ENCODE measurements at places on chromosomes 6 and 20. TPM values are rescaled to one million over a fixed set of nuclear protein-coding genes. Genes with fewer than 3 reads are reported as not detected.

The DAAM2 gene
- not detected for total RNA-seq

The NRN1 gene
- not detected for total RNA-seq

GRCh38 chr6:167700199-167700598 lies 126.5 kb upstream of the AFDN start:
- H3K27ac ChIP-seq, result peak overlapping the region; percentile 82
- H3K4me3 ChIP-seq, result no peak overlapping the region
- peaks cover 21% of the 10 kb centered on the region for H3K27me3 ChIP-seq
- peaks cover 17% of the 10 kb centered on the region for H3K4me1 ChIP-seq

DNA sequence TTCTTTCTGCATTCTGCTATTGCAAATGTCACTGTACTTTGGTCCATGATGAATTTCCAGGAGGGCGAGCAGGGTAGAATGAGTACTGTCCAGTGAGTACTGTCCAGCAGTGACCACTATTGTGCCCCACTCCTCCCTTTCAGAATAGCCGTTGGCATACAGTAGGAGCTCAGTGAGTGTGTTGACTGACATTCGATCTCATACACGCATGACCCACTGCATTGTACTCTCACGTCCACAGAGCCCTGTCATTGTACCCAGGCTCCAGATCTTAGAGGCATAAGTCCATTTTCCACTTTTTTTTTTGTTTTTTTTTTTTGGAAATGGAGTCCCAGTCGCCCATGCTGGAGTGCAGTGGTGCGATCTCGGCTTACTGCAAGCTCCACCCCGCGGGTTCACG lies 8.2 kb downstream of the DYNLRB1 start:
- peaks cover 6% of the 10 kb centered on the region for H3K4me1 ChIP-seq
- no peak overlapping the region for H3K4me3 ChIP-seq
- peaks cover 6% of the 10 kb centered on the region for H3K36me3 ChIP-seq
- H3K27me3 ChIP-seq, result no peaks in the 10 kb centered on the region
- H3K27ac ChIP-seq, result no peak overlapping the region

DNA sequence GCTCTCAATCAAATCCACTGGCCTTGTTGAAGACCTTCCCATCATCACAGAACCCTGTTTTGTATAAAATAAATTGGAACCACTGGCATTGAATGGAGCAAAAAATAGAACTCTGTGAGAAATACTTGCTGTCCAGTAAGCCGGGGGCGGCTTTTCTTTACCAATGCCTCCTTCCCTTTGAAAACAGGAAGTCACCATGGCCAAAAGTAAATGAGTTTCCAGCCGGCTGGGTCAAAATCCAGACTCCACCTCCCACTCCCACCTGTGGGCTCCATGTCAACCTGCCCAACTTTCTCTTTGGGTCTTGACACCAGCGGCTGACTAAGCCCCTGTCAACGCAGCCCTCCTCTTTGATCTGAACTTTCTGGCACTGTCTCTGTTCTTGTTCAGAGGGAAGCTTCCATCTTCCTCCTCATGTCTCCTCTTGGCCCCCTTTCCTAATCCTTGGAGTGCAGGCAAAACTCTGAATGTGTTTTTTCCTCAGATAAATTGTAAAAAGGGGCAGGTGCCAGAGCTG lies 95.2 kb downstream of the TFAP2C start:
- no peak for DNase-seq
- H3K4me1 ChIP-seq, result peaks cover 3% of the 10 kb centered on the region
- H3K36me3 ChIP-seq, result no peaks in the 10 kb centered on the region
- no peaks in the 10 kb centered on the region for H3K27me3 ChIP-seq
- no peak overlapping the region for H3K27ac ChIP-seq

The TRAPPC3L gene
- not detected for total RNA-seq

DNA sequence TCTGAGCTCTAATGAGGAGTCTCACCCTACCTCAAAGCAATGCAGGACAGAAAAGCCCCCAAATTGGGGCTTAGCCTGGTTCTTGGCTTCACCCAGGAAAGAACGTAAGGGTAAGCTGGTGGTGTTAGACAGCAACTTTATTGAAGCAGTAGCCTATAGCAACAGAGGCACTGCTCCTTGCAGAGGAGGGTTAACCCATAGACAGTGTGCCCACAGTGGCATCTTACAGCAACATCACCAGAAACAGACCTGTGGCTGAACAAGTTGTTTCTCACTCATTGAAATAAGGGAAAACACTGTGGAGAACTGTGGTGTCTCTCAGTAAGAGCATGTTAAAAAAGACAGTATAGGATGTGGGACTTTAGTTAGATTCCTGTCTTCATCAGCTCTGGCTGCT lies 80.4 kb upstream of the SPTLC3 start:
- H3K27ac ChIP-seq, result no peak overlapping the region
- no peak for DNase-seq
- H3K4me3 ChIP-seq, result no peak overlapping the region

- H3K27me3 ChIP-seq, result no peaks in the 10 kb centered on the region
- no peak overlapping the region for H3K27ac ChIP-seq
- no peak overlapping the region for H3K4me3 ChIP-seq
- H3K4me1 ChIP-seq, result no peaks in the 10 kb centered on the region
- peaks cover 2% of the 10 kb centered on the region for H3K36me3 ChIP-seq
These were observed 123.5 kb upstream of the SAMD5 start for GRCh38 chr6:147384737-147385710.

The ZSWIM3 gene
- 7.1 TPM for total RNA-seq

DNA sequence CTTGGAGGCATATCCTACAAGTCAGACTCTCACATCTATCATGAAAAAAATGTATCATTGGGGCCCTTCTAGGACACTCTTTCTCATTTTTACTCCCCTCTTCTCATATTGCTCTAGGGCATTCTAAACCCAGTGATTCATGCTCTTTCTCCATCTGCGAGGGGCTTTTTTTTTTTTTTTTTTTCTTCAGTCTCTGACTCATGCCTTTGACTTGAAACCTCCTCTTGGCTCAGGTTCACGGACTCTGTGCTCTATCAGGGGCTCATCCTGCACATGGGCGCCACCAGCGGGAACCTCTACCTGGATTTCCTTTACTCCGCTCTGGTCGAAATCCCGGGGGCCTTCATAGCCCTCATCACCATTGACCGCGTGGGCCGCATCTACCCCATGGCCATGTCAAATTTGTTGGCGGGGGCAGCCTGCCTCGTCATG lies 17.8 kb downstream of the SLC22A1 start:
- no peak overlapping the region for H3K27ac ChIP-seq
- no peaks in the 10 kb centered on the region for H3K4me1 ChIP-seq
- no peak for DNase-seq
- no peaks in the 10 kb centered on the region for H3K36me3 ChIP-seq
- peaks cover 3% of the 10 kb centered on the region for H3K27me3 ChIP-seq

The ZC2HC1B gene
- total RNA-seq, result 0.84 TPM

GRCh38 chr6:13526727-13527670 lies 39.6 kb upstream of the GFOD1 start:
- peak overlapping the region; percentile 33 for H3K4me3 ChIP-seq
- H3K27ac ChIP-seq, result peak overlapping the region; percentile 89
- peak; percentile 86 for DNase-seq
- H3K36me3 ChIP-seq, result no peaks in the 10 kb centered on the region

The VGLL2 gene
- total RNA-seq, result not detected

DNA sequence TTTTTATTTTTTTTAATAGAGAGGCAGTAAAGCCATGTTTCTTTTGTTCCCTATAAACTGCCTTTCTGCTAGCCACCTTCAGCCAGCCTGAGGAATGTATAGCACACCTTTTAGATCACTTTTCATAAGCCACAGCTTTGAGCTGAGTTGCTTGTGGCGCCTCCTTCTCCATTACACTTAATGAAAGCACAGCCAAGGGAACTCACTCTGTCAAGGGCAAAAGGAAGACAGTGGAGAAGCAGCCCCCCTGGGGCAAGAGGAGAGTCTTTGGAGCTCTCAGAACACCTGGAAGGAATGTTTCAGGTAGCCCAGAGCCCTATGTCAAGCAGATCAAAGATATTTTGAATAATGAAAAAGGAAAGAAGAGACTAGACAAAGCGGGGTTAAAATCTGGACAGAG lies 235.1 kb downstream of the CLIC5 start:
- H3K36me3 ChIP-seq, result no peaks in the 10 kb centered on the region
- no peaks in the 10 kb centered on the region for H3K4me1 ChIP-seq
- no peak for DNase-seq
- no peak overlapping the region for H3K4me3 ChIP-seq
- no peaks in the 10 kb centered on the region for H3K27me3 ChIP-seq

- H3K27ac ChIP-seq, result no peak overlapping the region
- H3K4me3 ChIP-seq, result no peak overlapping the region
- H3K4me1 ChIP-seq, result no peaks in the 10 kb centered on the region
- no peaks in the 10 kb centered on the region for H3K36me3 ChIP-seq
These were observed 38.5 kb downstream of the SNRNP48 start for GRCh38 chr6:7628479-7628878.

GRCh38 chr20:19812056-19812455 lies 54.0 kb downstream of the RIN2 start:
- no peaks in the 10 kb centered on the region for H3K36me3 ChIP-seq
- no peak for DNase-seq
- no peaks in the 10 kb centered on the region for H3K27me3 ChIP-seq
- H3K4me1 ChIP-seq, result peaks cover 43% of the 10 kb centered on the region
- H3K27ac ChIP-seq, result no peak overlapping the region

The PNLDC1 gene
- total RNA-seq, result 0.71 TPM

DNA sequence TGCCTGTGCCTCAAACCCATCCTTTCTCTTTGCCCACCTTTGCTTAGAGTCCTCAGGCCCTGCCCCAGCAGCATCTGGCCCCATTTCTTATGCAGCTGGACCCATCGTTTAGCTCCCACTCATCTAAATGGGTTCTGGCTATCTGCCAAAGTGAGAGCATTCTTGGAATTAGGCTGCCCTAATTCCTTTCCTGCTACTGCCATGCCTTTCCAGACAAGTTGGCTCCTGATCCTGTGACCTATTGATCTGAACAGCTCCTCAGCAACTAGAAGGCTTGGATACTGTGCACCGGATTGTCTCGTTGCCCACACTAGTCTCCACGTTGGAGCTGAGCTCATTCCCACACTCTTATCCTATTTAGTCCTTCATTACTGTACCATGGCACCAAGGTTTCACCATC lies 22.9 kb downstream of the DZANK1 start:
- no peaks in the 10 kb centered on the region for H3K27me3 ChIP-seq
- no peaks in the 10 kb centered on the region for H3K36me3 ChIP-seq
- H3K27ac ChIP-seq, result no peak overlapping the region
- no peak overlapping the region for H3K4me3 ChIP-seq

GRCh38 chr20:62064770-62065673 lies 659 bp downstream of the TAF4 start:
- peaks cover 36% of the 10 kb centered on the region for H3K4me1 ChIP-seq
- peak overlapping the region; percentile 53 for H3K4me3 ChIP-seq
- no peaks in the 10 kb centered on the region for H3K27me3 ChIP-seq
- DNase-seq, result no peak

- H3K4me1 ChIP-seq, result peaks cover 12% of the 10 kb centered on the region
- H3K4me3 ChIP-seq, result no peak overlapping the region
- H3K36me3 ChIP-seq, result no peaks in the 10 kb centered on the region
These were observed 3.9 kb downstream of the STXBP5 start for GRCh38 chr6:147207837-147208754.

GRCh38 chr6:10381133-10381829 lies 33.6 kb downstream of the TFAP2A start:
- H3K4me1 ChIP-seq, result peaks cover 14% of the 10 kb centered on the region
- H3K27me3 ChIP-seq, result peaks cover 62% of the 10 kb centered on the region
- no peak overlapping the region for H3K4me3 ChIP-seq
- DNase-seq, result no peak
- H3K27ac ChIP-seq, result no peak overlapping the region

DNA sequence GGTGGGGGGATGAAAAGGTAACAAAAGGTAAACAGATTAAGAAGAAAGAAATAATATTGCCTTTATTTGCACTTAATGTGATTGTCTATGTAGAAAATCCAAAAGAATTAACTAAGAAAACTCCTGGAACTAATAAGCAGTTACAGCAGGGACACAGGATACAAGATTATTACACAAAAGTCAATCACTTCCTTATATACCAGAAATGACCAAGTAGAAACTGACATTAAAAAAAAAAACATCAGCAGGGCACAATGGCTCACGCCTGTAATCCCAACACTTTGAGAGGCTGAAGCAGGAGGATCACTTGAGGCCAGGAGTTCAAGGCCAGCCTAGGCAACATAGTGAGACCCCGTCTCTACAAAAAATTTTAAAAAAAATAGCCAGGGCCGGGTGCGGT lies 123.2 kb upstream of the RIPOR2 start:
- no peak for DNase-seq
- H3K27ac ChIP-seq, result no peak overlapping the region
- H3K4me3 ChIP-seq, result no peak overlapping the region
- no peaks in the 10 kb centered on the region for H3K36me3 ChIP-seq

The DEFB119 gene
- total RNA-seq, result not detected

The HLA-DRA gene
- 2,785 TPM for total RNA-seq

DNA sequence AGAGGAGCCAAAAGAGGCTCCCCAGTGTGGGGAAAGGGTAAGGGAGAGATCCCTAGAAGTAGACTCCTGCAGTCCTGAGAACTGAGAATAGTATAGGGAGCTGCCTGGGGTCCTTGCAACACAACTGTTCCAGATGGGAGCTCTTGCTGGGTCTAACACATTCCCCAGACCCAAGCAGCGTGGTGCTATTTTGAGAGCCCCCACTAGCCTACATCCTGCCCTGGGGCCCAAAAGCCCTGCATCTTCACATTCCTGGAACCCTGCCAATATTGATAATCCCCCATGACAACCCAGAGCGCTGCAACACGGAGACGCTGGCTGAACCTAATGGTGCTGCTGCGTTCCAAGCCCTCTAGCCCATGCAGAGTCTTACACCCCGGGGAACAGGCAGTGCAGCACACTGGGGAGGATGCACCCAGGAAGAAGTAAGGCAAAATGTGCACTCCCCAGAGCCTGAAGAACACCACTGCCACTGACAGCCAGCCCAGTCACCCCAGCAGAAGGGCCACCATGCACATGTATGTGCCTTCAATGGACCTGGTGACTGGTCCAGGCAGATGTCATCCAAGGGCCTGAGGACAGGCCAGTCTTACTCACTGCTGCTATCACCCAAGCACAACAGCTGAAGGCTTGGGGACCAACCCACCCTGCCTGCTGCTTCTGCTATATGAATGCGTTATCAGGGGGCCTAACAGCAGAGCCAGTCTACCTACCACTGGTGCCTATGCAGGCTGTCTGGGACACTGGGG lies 7.0 kb upstream of the RNF217 start:
- no peak overlapping the region for H3K4me3 ChIP-seq
- no peaks in the 10 kb centered on the region for H3K36me3 ChIP-seq
- no peaks in the 10 kb centered on the region for H3K4me1 ChIP-seq
- H3K27me3 ChIP-seq, result no peaks in the 10 kb centered on the region
- no peak for DNase-seq

GRCh38 chr6:38713812-38714211 lies 1.3 kb upstream of the DNAH8 start:
- peaks cover 11% of the 10 kb centered on the region for H3K4me1 ChIP-seq
- no peaks in the 10 kb centered on the region for H3K36me3 ChIP-seq
- H3K4me3 ChIP-seq, result no peak overlapping the region
- no peak overlapping the region for H3K27ac ChIP-seq
- peak; percentile 23 for DNase-seq
- H3K27me3 ChIP-seq, result peaks cover 20% of the 10 kb centered on the region

DNA sequence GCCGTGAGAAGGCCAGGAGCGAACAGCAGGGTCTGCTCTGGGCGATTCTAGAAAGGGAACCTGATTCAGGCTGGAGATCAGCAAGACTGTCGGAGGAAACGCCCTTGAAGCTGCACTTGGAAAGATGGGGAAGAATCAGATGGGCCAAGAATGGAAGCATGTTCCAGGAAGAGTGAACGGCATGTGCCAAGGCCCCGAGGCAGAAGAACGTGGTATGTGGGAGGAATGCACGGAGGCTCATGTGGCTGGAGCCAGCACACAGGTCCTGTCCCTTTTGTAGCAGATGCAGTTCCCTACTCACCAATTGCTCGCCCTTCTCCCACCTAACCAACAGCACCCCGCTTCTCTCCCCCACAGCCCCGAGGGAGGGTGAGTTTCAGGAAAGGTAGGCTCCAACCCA lies 180.6 kb downstream of the TFAP2C start:
- H3K27me3 ChIP-seq, result no peaks in the 10 kb centered on the region
- H3K4me1 ChIP-seq, result no peaks in the 10 kb centered on the region
- H3K4me3 ChIP-seq, result no peak overlapping the region
- DNase-seq, result no peak

Measured in B cell (primary cell).